Hypothalamus (tissue), 51 donors: ENCODE measurements at places on chromosomes 3 and 15.

GRCh38 chr15:76114561-76114960, 54.8 kb downstream of the TMEM266 start:
- DNase-seq, result no peak

DNA sequence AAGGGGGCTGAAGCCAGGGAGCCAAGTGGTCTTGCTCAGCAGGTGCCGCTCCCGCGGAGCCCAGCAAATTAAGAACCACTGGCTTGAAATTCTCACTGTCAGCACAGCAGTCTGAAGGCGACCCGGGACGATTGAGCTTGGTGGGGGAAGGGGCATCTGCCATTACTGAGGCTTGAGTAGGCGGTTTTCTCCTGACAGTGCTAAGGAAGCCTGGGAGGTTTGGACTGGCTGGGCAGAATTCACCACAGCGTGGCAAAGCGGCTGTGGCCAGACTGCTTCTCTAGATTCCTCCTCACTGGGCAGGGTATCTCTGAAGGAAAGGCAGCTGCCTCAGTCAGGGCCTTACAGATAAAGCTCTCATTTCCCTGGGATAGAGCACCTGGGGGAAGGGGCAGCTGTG, 57.0 kb upstream of the GPR149 start:
- DNase-seq, result no peak

DNA sequence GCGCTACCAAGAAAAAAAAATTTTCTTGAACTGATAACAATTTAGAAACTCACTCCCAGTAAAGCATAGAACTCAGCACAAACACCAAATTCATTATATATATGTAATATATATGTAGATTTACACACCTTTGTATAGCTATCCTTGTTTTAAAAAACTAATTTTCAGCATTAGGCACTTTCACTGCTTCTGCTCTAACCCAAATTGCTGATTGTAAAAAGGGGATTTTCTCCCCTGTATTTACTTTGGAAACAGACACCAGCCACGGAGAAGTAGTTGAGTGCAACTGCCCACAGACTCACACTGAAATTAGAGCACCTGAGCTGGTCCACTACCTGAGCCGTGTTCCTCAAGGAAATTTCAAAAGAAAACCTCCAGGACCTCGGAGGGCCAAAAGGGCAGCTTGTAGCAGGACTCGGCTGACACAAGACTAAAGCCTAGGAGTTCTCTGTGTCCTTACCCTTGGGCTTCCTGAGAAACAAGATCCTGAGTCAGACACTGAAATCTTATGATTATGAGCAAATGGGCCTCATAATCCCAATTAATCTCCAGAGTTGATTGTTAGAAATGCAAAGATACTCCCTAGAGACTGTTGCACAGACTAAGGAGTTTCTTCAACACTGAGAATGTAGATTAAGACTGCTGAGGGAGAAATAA, 106.0 kb downstream of the TNIK start:
- no peak for DNase-seq

DNA sequence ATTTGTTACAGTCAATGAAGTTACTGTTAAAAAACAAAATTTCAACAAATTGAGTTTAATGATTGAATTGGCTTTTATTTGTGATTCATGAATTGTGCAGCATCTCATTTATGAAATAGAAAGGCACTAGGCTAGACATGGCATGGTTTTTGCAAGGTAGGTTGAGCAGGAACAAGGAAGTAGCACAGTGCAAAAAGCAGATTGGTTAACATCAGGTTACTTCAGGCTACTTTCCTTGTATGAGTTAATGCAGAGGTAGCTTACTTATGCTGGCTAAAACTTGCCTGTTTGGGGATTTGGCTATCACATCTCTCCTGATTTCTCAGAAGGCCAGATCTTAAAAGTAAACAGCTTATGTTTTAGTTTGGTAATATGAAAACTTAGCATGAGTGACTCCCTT, 23.0 kb upstream of the SV2B start:
- no peak for DNase-seq

- DNase-seq, result no peak
Measured at GRCh38 chr3:88385090-88385489, 235.3 kb downstream of the C3orf38 start.

- DNase-seq, result no peak
Measured at GRCh38 chr3:29488922-29489321, 208.1 kb downstream of the RBMS3 start.

- DNase-seq, result no peak
Measured at GRCh38 chr3:16311960-16312451, 47.0 kb downstream of the OXNAD1 start.

DNA sequence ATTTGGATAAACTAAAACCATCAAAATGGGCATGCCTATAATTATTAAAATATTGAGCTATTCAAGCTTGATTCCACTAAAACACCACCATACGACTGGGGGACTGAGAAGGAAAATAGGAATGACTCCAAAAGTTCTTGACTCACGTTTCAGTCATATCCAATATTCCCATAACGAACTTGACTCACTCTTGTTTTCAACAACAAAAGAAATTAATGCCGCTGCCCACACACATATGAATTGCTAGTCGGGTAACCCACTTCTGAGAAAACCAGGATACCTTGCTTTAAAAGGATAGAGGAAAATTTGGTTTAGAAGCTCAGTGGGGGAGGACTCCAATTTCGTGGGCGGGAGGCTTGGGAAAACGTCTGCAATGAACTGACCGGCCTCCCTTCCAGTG, 5.2 kb downstream of the HTR3C start:
- no peak for DNase-seq

GRCh38 chr3:16236030-16236639, 28.6 kb downstream of the DPH3 start:
- no peak for DNase-seq

DNA sequence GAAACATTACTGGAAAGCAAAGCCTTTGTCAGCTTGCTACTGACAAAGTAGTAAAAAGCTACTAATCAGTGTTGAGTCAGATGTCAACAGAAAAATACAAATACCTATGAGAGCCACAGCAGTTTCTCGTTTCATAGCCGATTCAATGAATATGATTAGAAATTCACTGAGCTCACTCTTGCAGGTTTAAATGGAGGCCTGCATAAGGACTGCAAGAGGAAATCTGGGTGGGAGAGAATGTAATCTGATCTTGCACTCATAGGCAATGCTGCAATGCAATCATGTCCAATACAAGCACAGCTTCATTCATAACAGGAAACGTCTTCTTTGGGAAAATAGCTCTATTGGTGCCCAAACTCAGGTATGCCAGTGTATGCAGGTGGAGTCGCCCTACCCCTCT, 608.8 kb downstream of the ROBO2 start:
- no peak for DNase-seq

DNA sequence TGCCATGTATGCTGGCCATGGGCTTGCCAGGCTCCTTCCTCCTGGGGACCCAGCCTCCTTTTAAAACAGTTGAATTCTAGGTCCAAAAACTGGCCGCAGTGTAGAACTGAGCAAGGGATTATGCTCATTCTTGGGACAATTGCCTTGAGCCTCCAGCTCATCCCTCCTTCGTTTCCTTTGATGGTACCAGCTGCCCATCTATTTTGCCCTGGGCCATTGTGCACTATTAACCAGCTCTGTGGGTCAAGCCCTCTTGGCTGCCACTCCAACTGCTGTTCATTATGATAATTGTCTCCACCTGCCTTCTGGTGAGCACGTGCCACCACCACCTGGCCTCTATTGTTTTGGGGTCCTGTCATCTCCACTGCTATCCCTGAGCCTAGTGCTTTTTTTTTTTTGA, 75.8 kb upstream of the SYN2 start:
- DNase-seq, result no peak

DNA sequence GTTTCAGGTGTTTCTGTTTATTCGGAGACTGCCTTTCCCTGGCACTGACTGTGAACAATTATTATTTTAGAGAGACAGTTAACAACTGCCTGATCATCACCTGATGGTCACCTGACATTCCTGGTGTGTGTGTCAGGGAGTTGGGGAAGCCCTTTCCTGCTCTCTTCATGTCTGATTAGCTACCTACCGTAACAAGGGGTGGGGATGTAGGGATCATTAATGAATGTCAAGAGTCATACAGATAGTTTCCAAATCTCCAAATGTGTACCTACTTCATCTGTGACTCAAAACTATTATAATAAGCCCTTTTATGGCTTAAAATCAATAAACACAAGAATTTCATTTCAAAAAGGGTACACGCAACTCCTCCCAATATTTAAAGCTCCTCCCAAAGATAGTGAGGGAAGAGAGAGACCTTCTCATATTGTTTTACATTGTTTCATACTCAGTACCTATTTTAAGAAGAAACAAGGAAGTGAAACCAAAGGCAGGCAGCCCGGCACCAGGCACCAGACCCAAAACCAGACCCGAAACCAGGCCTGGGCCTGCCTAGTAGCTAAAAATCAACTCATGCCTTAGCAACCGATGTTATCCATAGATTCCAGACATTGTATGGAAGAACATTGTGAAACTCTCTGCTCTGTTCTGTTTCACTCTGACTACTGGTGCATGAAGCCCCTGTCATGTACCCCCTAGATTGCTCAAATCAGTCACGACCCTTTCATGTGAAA, 844.9 kb upstream of the ALCAM start:
- DNase-seq, result no peak

GRCh38 chr15:62972814-62973213, 69.7 kb upstream of the TPM1 start:
- no peak for DNase-seq

- no peak for DNase-seq
Measured at GRCh38 chr3:30462721-30463470, 143.5 kb upstream of the TGFBR2 start.

- no peak for DNase-seq
Measured at GRCh38 chr3:128128251-128128650, 4.6 kb upstream of the RUVBL1 start.

DNA sequence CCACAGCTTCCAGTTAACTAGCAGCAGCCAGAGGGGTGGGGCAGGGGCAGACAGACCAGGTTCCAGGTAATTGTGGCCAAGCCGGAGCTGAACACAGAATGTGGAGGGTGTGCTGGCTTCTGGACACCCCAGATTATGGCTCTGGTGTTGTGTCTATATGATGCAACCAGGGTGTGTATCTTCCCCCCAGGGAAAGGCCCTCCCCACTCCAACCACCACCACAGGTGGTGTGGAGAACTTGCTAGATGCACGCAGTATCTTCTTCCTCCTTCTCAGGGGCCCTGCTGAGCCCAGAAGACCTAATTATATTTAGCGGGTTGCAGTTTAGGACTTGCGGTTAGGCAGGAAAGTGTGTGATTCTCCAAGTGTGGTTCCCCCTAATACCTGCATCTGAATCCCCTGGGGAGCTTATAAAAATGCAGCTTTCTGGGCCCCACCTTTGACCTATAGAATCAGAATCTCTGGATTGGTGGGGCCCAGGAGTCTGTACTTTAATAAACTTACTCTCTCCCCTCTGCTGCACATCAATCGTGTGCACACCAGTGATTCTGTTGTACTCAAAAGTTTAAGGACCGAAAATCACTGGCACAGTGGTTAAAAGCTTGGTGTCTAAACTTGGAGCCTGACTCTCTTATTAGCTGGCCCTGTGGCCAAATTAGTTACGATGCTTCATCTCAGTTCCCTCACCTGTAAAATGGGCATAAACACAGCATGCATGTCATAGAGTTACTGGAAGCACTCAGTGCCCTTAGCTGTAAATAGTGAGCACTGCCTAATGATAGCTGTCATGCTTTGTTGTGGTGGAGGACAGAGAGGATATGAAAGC, 379.1 kb upstream of the PROK2 start:
- DNase-seq, result no peak

DNA sequence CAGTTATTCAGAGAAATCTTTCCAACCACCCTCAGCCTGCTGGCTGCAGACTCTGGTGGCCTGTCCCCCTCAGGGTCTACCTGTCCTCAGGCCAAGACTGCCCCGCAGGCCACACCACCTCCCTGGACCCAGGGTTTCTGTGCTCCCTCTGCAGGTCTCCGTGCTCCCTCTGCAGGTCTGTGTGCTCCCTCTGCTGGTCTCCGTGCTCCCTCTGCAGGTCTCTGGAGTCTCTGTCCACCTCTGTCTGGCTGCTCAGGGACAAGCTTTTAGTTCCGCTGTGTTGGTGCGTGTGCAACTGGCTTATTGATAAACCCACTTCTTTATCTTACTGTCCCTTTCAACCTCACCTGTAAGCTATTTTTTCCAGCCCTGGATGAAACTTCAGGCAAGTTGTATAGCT, 30.1 kb downstream of the BDH1 start:
- DNase-seq, result no peak

GRCh38 chr15:56732135-56732885, 999 bp downstream of the ZNF280D start:
- DNase-seq, result no peak

- DNase-seq, result no peak
Measured at GRCh38 chr15:88586401-88587162, 34.6 kb upstream of the AEN start.

- no peak for DNase-seq
Measured at GRCh38 chr15:34018021-34018645, 20.9 kb downstream of the AVEN start.

DNA sequence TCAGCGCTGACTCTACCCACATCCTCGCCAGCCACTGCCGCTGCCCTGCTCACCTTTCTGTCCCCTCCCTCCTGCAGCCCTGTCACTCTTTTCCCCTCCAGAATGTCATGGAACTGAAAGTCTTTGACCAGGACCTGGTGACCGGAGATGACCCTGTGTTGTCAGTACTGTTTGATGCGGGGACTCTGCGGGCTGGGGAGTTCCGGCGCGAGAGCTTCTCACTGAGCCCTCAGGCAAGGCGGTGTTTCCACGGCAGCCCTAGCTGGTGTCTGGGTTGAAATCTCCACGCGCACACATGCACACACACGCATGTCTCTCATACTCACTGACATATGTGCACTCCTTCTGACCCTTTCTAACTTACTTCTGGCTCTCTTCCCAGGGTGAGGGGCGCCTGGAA, 2.0 kb downstream of the PLA2G4B start:
- no peak for DNase-seq

DNA sequence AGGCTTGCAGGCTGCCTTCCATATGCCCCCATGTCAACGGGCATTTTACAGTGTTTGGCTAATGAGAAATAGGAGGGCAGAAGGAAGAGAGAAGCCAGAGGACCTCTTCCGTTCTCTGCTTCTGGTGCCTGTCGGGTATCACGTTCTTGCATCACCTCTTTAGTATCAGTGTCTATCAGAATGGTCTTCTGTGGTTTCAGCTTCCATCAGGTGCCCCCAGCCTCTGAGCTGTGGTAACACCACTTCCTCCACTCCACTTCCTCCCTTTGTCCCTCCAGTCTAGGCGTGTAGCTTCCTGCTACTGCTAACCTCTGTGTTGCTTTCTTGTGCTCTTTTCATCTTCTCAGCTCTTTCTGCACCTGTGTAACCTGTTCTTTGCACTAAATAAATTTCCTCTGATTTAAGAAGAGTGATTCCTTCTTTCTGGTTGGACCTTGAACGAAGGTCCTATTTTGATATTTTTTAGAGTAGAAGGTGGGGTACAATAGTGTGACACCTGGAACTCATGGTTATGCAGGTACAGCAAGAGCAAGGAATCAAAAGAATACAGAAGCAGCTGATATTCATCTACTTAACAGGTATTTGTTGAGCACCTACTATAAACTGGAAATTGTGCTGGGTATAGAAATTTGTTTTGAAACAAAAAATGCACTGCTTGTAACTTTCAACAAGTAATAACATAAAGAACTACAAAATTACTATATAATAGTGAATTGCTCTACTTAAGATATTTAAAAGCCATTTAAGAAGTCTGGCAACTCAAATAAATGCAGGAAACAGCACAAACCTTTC, 27.4 kb upstream of the FOXB1 start:
- no peak for DNase-seq
